ENCODE measurements at places on chromosomes 11 and 22.

GRCh38 chr11:61567286-61568061 is 13.4 kb downstream of the SYT7 start:
- peak; percentile 70 for DNase-seq

DNA sequence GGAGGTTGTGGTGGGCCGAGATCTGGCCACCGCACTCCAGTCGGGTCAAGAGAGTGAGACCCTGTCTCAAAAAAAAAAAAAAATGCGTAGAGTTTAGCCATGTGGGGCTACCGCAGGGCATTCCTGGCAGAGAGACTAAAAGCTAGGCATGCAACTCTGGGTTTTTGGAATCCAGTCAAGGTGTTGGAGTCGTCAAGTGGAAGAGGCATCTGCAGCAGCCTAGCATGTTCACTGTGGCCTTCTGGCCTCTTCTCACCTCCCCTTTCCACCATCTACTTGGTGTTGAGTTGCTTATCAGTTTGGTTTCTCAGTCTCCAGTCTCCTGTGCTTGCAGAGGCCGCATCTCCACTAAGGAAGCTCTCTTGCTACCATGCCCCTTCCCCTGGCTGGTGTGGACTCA is 572.5 kb downstream of the NTM start:
- DNase-seq: no peak

GRCh38 chr11:90756617-90757016 is 533.8 kb upstream of the CHORDC1 start:
- DNase-seq: no peak

DNA sequence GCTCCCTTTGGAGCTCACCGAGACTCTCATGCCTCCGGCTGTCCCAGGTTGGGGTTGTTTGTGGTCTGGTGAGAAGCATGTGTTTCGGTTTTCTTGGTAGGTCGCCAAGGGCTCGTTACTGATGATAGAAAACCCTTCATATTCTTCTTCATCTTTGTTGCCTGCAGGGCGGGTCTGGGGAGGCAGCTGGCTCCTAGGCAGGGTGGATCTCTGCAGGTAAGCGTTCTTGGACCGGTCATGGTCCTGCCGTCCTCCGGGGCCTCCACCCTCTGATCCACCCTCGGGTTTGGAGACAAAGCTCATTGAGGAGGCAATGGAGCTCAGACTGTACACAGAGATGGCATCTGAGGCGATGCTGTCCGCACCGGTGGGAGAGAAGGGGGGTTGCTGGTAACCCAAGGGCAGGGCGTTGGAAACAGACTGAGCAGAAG is 64.3 kb upstream of the PITPNB start:
- DNase-seq: no peak

DNA sequence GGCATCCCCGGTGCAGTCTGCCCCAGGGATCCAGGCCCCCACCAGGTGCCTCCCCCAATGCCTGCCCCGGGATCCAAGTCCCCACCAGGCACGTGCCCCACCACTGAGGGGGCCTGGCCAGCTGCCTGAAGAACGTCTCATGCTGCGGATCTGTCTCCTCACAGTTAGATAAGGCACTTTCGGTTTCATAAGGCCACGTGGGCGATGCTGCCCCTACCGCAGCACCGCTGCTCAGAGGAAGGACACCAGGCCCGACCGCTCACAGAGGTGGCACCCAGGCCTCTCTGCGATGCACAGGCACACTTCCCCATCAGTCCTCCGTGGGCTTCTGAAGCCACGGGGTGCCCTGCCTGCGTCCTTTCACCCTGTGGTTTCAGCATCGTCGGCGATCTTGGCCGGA is 68.1 kb upstream of the BID start:
- DNase-seq: no peak

- no peak for DNase-seq
Measured at GRCh38 chr22:40331706-40332105, 14.6 kb upstream of the ADSL start.

GRCh38 chr11:65662247-65662798 is 393 bp downstream of the RELA start:
- no peak for DNase-seq

- DNase-seq: no peak
Measured at GRCh38 chr22:39215426-39216142, 29.2 kb downstream of the PDGFB start.

DNA sequence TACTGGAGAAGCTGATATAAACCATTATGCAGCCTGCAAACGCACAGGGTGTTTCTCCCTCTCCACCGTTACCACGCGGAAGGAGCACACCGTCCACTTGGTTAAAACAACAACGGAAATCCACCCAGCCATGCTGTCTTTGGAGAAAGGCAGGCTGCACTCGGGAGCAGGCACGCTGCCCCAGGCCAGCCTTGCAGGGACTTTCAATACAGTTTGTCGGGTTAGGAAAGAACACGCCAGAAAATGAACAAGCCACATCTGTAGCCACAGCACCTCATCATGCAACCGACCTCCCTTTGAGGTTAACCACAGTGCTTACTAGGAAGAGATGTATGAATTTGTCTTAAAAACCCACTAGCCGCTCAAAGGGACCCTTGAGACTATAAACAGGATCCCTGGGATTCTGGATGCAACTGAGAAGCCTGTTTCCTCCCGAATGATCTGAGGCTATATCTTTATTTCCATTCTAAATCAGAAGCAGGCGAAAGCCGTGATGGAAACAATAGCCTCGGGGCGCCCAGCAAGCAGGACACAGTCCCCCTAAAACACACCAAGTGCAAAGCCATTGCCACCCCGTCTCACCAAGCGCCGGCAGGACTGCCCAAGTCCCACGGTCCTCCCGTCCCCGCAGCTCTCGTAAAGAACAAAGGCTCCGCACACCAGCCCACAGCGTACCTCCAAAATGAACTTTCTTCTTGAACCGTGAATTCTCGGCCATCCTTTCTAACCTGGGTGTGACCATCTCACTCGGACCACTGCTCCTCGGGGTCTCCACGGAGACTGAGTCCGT is 318.9 kb downstream of the CTTN start:
- DNase-seq: no peak

- no peak for DNase-seq
Measured at GRCh38 chr22:44167501-44167900, 13.2 kb upstream of the PARVG start.

DNA sequence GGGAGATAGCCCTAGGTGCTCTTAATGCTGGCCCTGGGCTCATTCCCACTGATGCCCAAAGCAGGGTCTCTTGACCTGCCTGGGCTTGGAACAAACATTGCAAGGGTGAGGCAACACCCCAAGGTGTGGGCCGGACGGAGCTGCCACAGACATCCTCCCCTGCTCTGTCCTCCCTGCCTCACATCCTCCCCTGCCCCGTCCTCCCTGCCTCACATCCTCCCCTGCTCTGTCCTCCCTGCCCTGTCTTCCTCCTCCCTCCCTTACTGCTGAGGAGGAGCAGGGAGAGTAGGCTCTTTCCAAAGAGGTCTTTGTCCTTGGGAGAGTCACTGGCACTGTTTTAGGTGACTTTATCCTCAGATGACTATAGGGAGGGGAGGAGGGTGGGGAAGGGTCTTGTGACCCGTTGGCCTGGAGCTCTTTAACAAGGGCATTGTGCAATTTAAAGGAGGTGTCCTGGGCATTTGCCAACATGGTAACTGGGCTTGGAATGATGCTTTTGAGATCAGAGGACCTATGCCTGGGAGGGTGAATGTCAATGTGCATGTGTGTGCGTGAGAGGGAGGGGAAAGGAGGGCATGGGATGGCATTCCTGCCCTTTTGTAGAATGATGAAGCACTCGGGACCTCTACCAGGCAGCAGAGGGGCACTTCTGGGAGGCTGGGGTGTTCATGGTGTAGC is 700 bp downstream of the FAM180B start:
- no peak for DNase-seq

- no peak for DNase-seq
Measured at GRCh38 chr11:106507645-106508306, 430.3 kb downstream of the AASDHPPT start.

DNA sequence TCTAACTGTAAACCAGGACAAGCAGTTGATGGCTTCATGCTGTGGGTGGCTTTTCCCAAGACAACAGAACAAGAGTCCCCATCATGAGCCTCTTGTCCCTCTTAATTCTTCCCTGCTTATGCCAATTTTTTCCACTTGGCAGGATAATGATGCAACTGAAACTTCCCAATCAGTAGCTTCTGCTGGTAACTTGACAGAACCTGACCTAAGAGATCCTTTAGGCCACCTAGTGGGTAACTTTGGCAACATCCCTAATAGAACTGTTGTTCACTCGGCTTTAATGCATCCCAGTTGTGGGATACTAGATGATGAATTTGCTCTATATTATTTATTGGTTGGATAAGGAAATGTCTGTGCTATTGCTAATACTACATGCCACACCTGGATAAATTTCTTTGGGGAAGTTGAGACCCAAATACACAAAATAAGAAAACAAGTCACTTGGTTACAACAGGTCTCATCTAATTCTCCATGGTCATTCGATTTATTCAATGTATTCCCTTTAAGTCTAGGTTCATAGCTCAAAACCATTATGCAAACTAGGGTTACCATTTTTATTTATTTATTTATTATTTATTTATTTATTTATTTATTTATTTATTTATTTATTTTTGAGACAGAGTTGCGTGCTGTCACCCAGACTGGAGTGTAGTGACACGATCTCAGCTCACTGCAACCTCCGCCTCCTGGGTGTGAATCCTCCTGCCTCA is 41.4 kb upstream of the NFAM1 start:
- DNase-seq: peak; percentile 70

DNA sequence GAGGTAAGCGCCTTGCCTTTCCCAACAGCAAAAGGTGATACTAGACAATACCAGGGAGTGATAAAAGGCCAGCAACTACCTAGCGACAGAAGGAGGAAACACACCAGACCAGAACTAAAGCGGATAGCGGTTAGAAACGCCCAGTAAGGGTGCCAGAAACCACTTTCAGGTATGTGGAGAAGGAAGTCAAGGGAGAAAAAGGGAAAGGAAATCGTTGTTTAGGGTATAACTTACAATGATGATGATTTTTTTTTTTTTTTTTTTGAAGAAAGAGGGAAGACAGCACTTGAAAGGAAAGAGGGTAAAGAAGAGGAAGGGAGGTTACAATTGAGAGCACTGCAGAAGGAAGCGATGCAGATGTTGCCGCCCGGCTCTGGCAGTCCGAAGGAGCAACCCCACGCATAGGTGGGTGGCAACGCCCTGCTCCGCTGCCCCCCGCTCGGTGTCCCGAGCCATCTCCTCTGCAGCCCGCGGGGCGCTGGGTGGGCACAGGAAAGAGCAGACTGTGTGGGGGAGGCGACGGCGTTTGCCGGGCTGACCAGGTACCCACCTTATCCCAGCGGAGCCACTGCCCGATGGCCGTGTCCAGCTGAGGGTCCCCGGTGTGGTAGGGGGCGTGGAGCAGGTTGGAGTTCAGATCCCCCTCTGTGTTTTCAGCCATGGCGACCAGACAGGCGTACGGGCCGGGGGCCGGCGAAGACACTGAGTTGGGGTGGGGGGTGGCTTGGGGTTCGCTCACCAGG is 561 bp downstream of the PGM2L1 start:
- DNase-seq: no peak

- DNase-seq: no peak
Measured at GRCh38 chr11:94303966-94304958, at the start of gene IZUMO1R. Gene IZUMO1R (plus strand): TSS chr11:94304580. CDS start chr11:94305637, 1,057 bp downstream.

DNA sequence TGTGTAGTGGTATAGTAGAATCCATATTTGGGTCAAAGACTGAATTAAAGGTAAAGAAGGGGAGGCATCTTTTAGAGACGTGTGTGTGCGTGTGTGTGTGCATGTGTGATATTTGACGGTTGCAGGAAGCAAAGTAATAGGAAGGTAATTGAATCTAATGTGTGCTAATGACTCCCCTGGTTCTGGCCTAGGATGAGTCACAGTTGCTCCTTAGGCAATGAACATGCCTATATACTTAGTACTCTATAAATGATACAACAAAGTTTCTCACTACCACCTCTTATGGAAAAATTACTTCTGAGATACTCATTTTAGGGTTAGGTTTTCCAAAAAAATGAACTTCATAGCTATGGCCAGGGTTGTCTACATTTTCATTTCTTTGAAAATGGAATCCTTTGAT is 409.6 kb downstream of the GUCY1A2 start:
- peak; percentile 61 for DNase-seq

DNA sequence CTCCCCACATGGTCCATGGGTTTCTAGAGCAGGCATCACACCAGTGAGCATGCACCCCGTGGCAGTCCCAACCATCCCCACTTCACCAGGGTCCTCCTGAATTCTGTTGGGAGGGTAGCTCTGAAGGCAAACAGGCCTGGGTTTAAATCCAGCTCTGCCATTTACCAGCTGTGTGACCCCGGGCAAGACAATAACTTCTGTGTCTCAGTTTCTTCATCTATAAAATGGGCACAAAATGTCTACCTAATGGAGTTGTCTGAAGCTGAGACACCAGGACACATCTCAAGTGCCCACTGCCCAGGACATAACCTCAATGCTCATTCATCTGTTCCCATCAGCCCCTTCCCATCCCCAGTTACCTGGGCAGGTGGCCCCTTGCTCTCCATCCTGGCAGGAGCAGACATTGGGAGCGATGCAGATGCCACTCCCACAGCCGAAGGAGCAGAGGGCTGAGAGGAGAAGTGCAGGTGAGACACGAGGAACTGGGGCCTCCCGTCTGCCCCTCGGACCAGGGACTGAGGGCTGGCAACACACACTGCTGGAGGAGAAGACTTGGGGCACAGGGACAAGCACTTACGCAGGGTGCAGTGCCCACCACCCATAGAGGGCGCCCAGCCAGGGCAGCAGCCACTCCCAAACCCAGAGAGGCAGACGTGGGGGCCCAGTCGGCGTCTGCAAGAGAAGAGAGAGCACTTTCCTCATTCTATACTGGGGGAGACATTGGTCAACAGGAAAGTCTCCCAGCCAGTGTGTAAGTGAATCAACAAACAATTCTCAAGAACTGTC is 4.0 kb downstream of the VWCE start:
- no peak for DNase-seq

DNA sequence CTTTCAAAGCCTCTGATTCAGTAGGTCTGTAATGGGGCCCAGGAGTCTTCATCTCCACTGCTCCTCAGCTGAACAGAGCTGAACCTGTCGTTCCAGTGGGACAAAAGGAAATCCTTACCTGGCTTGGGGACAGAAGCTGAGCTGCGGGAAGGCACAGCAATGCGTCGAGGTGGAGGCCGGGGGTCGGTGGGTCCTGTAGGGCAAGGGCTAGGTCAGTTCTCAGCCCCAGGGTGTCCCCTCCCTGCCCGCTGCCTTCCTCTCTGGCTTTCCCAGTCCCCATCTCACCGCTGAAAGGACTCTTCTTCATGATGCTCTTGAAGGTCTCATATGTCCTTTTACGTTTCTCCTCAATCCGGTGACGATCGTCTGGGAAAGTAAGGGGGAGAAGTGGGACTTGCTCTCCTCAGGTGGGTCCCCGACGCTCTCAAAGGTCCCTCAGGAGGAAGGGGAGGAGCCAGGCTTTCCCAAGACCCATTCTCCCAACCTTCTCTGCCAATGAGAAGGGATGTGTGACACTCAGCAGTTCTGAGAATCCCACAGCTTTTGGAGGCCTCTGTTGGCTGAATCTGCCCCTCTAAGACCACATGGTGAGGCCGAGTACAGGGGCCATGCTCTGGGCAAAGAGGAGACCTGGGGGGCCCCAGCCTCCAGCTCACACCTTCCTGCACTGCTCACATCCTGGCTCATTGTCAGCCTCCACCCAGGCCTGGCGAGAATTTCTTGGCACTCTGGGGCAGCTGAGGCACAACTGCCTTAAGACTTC is 7.0 kb downstream of the RELA start:
- no peak for DNase-seq

GRCh38 chr11:3613998-3614741 is 27.6 kb downstream of the ART5 start:
- DNase-seq: no peak
